ENCODE measurements at places on chromosomes 12 and 14. TPM values are rescaled to one million over a fixed set of nuclear protein-coding genes. Genes with fewer than 3 reads are reported as not detected.

- no peaks in the 10 kb centered on the region for H3K27me3 ChIP-seq
- H3K36me3 ChIP-seq: no peaks in the 10 kb centered on the region
- no peaks in the 10 kb centered on the region for H3K4me1 ChIP-seq
Observed at GRCh38 chr12:64531665-64532334, 78.5 kb upstream of the RASSF3 start.

- no peaks in the 10 kb centered on the region for H3K4me1 ChIP-seq
- DNase-seq: no peak
- no peak overlapping the region for H3K4me3 ChIP-seq
- no peak overlapping the region for H3K27ac ChIP-seq
Observed at GRCh38 chr12:43306066-43306465, 245.9 kb downstream of the ADAMTS20 start.

DNA sequence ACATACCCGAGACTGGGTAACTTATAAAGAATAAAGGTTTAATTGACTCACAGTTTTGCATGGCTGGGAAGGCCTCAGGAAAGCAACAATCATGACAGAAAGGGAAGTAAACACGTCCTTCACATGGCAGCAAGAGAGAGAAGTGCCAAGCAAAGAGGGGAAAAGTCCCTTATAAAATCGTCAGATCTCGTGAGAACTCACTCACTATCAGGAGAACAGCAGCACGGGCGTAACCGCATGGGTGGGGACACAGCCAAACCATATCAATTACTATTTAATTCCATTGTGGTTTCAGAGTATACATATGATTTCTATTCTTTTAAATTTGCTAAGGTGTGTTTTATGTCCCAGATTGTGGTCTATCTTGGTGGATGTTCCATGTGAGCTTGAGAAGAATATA, 117.9 kb downstream of the SCAF11 start:
- peaks cover 70% of the 10 kb centered on the region for H3K36me3 ChIP-seq
- H3K27ac ChIP-seq: no peak overlapping the region

Gene RNF31
- total RNA-seq: 53.2 TPM

Gene COX8C
- not detected for total RNA-seq

Gene DAO
- not detected for total RNA-seq

Gene SRGAP1
- total RNA-seq: 17.9 TPM

Gene MAP1LC3B2
- 16.9 TPM for total RNA-seq

Gene ARHGDIB
- total RNA-seq: 13.4 TPM

Gene TPPP2
- not detected for total RNA-seq
